Stimulated activated CD8-positive, alpha-beta memory T cell treated with anti-CD3 and anti-CD28 coated beads, Interleukin-15, amount 100 ng/mL, for 48 hours (primary cell): ENCODE measurements at places on chromosomes 12 and 14.

DNA sequence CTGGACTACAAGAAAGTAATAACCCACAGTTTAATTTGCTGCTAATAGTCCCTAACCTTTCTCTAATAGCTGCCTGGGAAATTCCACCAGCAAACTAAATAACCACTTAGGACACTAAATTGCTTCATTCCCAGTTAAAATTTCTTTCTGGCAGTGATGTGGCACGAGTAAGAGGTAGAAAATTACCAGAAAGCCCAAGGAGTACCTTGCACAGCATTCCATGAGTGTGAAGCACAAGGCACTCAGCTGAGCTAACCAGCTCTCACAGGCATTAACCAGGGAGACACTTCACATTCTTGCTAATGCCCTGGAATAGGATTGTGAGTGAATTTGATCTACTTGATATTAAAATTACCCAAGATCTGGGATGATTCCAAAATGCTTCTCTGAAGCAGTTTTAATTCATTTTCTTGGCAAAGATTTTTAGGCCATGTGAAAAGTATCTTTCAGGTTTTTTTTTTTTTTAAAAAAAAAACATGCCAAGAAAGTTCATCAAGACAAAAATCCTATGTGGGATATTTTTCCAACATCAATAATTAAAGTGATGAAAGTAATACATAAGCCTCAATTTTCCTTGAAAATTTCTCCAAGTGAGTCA lies 29.5 kb downstream of the TSPAN8 start:
- no peak for DNase-seq

GRCh38 chr14:72590577-72590976 lies 303.3 kb downstream of the DPF3 start:
- no peak for DNase-seq

GRCh38 chr12:49330631-49331379 lies 6.2 kb downstream of the C1QL4 start:
- DNase-seq = no peak

GRCh38 chr12:53756300-53757100 lies 4.7 kb upstream of the CISTR start:
- DNase-seq = no peak

DNA sequence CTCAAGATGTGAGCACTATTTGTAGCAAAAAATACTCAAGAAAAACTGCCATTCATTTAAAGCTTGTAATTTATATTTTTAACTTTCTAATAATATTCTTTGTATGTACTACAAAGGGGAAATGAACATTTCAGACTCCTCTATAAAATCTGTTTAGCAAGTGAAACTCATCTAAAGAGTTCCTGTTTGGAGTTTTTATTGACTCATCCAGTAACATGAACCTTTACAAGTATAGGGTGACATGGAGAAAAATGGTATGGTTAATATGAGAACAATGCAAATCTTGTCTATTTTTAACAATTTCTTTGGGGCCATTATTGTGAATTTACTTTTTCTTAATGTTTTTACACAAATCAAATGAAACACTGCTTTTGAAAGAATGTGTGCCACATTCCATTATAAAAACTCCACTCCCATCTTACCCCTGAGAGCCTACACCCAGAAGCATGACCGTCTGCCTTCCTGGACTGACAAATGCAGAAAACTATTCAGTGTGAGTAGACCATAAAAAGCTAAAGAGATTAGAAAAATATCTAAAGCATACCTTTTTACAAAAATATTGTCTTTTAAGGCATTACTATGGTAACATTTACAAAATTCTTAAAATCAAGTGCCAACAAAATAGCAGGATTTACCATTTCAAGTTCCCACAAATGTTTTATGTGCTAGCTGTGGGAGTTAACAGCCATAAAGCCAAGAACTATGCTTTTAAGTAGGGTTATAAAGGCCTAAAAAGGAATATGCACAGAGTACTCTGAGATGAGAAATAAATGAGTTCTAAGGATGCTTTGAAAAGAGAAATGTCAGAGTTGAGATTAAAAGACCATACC lies 144.0 kb downstream of the ADAMTS20 start:
- DNase-seq = no peak
